ENCODE measurements at places on chromosomes 2 and 18.

GRCh38 chr2:205148755-205149154 is 533.5 kb upstream of the NRP2 start:
- DNase-seq, result no peak

- DNase-seq, result no peak
These were observed 154.1 kb downstream of the SH3BP4 start for GRCh38 chr2:235105821-235106359.

DNA sequence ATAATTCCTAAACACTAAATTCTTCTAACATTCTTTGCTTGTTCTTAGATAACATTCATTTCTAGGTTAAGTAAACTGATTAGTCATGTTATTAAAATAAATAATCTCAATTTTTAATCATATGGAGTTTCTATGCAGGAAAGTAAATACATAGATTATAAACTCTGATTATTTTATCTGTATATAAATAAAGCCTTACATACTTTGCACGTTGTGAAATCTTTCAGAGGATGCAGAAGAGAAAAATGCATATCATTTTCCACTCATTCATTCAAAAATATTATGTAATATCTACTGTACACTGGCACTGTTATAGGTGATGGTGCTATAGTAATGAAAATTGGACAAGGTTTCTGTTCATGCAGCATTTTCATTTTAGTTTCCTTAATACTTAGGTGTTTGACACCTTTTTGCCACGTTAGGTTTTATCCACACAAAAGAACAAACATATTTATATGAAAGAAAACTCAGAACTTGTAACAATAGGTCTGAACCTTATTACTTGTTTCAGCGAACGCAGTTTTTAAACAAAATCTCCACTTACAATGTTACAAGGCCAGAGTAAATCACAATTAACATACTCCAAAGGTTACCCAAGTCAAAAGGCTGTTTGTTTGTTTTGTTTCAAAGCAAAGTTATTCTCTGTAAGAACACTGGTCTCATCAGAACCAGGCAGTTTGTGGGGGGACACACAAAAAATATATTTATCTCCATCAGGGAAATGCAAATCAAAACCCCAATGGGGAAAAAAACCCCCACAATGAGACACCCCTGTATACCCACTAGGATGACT is 27.4 kb downstream of the ADAM17 start:
- DNase-seq, result no peak

DNA sequence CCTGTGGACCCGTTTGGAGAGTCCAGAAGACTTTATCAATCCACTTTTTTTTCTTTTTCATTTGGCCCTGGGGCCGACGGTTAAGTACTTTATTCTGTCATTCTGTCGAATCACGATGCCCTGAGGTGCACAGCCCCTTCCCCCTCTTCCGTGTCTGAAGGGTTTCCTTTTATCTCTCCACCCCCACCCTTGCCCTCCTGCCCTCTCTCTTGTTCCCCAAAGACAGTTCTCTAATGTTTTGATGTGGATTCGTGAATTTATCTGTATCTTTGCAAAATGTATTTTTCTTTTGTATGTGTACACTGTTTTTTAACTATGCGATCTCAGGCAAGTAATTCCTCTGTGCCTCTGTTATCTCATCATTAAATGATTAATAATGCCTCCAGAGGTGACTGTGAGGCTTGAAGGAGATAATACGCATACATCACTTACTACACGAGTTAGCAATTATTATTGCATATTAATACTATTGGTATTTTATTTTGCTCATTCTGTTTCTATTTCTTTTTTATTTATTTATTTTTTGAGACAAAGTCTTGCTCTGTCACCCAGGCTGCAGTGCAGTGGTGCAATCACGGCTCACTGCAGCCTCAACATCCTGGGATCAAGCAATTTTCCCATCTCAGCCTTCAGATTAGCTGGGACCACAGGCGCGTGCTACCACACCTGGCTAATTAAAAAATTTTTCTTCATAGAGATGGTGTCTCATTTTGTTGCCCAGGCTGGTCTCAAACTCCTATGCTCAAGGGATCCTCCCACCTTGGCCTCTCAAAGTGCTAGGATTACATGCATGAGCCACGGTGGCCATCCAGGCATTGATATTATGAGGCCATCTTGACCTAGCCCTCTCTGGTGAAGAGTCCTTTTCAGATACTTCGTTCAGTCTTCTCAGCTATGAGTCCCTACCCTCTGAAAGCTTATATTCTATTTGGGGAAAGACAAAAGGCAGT is 1.4 kb upstream of the CASP8 start:
- DNase-seq, result peak; percentile 24

DNA sequence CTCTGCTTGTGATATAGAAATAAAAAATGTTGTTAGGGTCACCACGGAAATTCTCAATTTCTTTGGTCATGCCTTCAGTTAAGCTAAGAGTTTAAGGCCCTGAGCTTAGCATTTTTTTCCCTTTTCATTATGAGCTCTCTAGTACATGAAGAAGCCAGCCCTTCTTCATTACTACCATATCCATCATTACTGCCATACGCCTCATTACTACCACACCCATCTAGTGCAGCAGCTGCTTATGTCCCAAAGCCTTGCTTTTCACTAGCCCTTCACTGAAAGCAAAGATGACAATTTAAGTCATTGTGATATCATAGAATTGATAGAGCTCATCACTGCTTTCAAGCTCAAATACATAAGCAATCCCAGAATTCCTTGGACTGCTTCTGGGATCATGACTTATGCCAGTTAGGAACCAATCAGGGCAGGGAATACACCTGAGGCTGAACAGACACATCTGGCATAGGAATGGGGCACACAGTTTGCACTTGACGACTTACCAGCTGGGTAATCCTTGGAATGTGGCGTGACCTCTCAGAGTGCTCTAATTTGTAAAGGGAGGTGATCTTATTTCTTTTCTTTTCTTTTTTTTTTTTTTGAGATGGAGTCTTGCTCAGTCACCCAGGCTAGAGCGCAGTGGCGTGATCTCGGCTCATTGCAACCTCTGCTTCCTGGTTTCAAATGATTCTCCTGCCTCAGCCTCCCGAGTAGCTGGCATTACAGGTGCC is 40.3 kb downstream of the SOWAHC start:
- no peak for DNase-seq

DNA sequence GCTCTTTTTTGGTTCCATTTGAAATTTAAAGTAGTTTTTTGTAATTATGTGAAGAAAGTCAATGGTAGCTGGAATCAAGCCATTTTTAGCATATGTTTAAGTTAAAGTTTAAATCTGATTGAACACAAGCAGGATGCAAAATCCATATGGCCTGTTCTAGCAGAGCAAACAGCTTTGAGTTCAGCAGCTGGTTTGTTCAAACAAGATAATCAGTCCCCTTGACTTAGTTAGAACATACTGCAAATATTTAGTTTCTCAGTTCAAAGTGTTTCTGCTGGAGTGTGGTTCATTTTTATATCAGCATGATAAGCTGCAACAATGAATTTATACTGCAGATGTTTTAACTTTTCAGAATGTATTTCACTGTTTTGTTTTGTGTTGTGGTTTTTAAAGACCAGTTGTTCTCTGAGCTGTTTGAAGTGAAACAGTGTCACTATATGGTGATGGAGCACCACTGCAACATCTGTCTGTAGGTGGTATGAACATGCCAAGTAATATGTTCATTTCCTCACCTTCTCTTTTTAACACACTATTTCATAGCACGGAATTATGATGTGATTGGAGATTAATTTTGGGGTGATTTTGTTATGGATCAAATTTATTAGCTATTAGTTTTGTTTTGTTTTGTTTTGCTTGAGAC is 125.3 kb downstream of the COL4A4 start:
- no peak for DNase-seq

GRCh38 chr2:205835923-205836322 is 153.6 kb downstream of the NRP2 start:
- no peak for DNase-seq

DNA sequence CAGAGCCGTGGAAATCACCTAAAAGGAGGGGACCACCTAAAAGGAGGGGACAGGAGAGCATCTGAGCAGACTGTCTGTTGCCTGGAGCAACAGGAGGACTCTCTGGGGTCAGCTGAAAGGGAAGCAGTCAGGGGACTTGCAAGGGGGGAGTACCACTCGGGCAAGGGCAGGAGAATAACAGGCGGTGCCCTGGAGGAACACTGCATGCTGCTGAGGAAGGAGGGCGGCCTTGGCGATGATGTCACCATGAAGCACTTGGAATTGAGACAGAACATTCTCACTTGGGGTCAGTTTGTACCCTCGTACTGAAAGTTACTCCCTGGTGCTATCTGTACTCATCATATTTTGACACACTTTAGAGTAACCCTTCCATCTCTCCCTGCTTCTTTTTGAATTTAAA is 18.4 kb downstream of the SIX3 start:
- peak; percentile 54 for DNase-seq

DNA sequence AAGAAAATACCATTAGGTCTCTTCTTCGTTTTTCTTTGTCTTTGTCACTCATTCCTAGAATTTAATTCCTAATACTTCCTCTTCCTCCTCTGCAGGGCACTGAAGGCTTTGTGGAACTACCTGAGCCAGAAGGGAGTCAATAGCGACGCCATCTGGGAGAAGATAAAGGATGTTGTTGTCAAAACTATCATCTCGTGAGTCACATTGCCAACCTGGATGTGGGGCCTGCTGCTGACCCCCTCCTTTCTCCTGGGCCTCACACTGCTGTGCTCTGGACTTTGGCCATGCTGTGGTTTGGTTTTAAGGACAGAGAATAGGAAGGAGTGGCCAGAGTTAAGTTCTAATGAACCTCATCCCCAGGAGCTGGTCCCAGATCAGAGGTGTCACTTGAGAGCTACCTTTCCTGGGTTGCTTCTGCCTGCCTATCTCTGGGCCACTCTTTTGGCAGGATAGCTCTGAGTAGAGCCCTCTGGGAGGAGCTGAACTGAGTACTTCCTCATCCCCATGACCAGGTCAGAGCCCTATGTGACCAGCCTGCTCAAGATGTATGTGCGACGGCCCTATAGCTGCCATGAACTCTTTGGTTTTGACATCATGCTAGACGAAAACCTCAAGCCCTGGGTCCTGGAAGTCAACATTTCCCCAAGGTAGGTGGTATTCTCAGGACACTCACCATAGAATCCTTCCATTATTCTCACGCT is 33.1 kb upstream of the CYP27A1 start:
- no peak for DNase-seq

DNA sequence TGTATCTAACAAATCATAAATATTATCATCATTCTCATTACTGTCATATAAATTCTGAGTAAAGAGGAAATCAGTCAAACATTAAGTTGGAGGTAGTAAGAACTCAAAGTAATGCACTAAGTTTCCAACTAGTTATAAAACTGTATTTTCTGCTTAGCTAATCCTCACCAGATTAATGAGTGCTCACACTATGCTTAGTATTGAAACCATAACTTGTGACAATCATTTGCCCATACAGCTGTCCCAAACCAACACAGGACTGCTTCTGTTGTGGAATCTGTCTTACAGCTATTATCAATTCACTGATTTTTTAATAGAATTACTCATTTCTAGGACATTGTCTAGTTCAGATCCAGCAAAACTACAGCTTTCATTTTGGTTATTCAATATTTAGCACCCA is 41.5 kb upstream of the TANK start:
- DNase-seq, result no peak

DNA sequence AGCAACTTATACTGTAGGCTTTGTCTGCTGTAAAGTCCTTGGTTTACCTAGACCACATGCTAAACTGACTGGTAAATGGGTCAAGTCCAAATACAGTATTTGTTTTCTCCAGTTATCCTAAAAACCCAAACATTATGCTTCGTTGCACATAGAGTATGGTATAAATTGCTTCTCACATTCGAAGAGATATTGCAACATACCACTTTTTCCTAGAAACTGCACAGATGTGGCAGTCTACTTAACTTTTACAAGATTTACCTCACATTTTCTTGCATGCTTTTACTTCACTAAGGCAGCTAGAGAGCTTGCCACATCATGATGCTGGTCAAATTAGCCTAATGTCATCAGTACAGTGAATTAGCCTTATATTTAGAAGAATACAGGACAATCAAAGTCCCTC is 66.0 kb upstream of the SCN7A start:
- no peak for DNase-seq

DNA sequence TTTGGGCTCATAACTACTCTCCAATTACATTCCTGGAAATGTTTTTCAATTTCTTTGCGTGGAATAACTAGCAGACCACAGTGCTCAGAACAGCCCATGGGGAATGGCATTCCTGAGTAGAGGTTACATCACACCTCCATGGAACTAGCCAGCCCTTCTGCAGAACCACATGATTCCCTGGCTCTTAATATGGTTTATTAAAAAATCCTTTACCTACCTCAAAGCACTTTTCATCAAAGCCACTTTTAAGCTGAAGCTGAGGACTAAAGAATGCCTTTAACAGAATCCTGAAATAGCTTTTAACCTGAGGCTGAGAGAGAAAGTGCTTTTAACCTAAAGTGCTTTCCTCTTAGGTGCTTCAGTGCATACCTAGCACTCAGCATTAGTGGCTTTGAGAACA is 376.3 kb downstream of the ARHGAP15 start:
- no peak for DNase-seq

DNA sequence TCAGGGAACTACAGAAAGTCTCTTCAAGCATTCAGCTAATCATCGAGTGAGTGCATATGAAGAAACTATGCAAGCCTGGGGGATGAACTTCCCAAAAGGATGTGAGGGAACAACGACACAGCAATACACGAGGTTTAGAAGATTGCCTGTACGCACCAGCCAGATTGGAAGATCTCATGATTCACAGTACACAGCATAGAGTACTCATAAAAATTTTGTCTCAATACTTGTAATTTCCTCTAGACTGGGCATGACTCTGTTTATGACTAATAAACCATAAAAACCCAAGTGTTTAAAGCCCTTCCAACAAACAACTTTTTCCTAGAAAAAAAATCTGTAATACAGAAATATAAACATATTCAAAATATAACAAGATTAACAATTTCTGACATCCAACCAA is 279.7 kb downstream of the KCNJ3 start:
- DNase-seq, result no peak

GRCh38 chr2:16958266-16958665 is 292.6 kb upstream of the CYRIA start:
- no peak for DNase-seq

DNA sequence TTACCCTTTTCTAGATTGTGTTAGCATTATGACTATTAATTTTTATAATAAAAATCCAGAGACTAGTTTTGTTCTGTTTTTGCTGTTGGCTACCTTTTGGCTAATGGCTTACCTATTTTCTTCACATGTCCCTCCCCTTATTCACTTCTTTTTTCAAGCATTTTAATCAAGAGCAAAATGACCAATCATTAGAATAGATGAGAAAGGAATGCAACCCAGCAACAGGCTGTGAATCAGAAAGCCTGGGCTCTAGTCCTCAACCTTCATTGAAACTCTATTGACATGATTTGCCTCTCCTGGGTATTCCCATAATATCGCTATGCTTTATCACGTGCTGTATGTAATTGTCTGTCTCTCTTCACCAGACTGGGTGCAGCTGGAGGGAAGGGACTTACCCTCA is 370.1 kb downstream of the IRS1 start:
- DNase-seq, result no peak

Measured in ELR (cell line).